Activated CD4-positive, alpha-beta T cell treated with anti-CD3 and anti-CD28 coated beads for 48 hours (primary cell): ENCODE measurements at places on chromosomes 13 and 19.

- DNase-seq = no peak
These were observed 48.3 kb upstream of the ATP11A start for GRCh38 chr13:112641456-112642089.

GRCh38 chr13:48506092-48506701 is 26.7 kb downstream of the RCBTB2 start:
- DNase-seq = no peak

DNA sequence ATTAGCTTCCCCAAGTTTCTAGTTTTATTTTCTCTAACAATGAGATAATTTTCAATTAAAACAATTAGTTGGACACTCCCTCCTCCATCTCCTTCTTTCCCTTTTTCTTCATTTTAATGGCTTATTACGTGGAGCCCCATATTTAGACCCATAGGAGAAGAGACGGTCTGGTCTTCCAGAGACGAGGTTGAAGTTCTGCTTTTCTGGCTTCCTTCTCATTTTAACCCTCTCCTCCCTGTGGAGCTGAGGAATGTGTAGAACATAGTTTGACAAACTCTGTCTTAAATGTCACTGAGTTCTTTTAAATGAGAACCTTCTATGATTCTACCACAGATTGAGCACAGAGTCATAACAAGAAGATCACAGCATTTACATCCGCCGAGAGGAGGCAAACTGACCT is 86.8 kb downstream of the EDNRB start:
- DNase-seq = no peak

DNA sequence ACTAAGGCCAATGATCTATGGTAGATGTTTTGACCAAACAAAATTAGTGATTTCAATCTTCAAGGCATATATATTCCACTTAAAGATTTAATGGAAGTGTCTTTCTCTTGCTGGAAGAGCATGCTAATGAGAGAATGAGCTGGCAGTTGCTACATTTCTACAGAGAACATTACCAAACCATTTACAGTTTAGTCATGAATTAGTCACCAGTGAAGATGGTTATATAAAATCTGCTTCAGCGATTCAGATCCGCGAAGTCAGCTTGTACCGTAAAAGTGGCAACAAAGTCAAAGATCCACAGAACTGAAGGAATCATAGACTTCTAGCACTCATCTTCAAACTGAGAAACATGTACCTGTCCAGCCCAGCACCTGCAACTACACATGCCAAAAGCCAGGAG is 156.3 kb downstream of the SLITRK5 start:
- no peak for DNase-seq

DNA sequence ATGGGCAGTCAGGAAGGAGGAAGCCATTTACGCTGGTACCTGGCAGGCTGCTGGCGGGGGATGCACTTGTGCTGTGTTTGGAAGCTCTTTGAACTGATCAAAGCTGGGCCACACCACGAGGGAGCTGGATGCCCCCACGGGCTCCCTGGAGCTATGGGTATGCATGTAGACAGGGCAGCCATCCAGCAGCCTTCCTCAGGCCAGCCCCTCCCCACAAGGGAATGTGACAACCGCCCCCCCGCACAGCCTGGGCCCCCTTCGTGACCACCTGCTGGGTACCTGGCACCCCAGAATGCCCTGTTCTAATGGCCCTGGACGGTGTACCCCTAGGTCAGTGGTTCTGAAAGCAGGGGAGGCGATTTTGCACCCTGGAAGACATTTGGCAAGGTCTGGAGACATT is 42.5 kb upstream of the C19orf12 start:
- no peak for DNase-seq

DNA sequence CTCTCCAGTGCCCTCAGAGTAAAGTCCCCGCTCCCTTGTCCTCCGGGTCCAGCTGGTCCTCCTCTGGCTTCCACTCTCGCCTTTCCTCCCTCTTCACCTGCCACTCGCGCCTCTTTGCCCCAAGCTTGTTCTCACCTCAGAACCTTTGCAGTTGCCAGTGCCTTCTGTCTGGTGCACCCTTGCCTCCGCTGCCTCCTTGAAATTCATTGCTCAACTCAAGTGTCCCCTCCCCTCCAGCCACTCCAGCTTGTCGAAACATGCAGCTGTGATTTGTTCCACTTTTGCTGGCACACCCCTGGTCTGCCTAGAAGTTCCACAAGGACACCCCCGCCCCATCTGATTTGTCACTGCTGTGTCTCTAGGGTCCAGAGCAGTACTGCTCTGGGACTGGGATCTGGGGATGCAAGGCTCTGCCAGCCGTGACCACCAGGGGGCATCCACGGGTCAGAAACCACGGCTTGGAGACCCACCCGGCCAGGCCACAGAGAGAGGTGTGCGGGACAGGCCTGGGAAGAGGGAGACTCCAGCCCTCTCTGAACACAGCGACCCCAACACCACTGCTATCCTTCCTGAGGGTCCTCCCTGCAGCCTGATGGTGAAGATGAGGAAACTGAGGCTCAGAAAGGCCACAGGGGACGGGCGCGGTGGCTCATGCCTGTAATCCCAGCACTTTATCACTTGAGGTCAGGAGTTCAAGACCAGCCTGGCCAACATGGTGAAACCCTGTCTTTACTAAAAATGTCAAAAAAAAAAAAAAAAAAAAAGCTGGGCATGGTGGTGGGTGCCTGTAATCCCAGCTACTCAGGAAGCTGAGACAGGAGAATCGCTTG is 49.9 kb downstream of the AP1M1 start:
- DNase-seq = peak; percentile 91

DNA sequence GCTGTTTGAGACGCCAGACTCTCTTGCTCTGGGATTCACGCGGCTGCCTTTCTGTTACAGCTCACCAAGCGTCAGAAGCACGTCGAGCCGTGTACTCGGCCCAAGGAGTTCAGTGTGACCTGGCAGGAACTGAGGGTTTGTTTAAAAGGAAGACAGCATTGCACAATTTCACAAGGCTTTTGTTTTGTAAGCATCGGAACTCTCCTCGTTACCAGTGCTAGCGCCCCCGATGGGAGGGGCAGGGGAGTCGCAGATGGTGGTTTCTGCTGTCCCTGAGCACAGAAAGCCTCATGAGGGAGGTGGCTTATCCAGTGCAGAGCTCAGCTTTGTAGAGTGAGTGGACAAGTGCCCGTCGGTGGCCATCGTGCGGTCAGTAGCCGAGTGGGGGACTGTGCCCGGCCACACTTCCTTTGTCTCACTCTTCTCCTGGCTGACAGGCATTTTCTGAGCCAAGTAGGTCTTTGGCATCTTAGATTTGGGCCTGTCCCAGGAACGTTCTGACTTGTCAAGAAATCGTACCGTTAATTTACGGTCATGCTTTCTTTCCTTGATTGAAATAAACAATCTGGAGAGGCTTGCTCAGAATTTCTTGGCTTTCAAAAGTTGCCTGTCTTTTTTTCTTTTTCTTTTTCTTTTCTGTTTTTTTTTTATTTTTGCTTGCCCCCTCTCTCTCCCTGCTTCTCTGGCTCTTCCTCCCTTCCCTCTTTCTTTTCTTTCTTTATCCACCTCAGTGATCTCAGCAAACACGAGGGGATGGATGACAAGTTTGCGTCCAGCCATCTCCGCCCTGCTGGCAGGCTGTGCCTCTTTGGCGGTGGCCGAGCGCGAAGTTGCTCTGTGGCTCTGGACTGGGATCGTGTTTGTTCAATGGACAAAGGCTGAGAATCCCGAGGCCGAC is 7.7 kb downstream of the KDM4B start:
- no peak for DNase-seq

- DNase-seq = no peak
These were observed 181.2 kb downstream of the FGF9 start for GRCh38 chr13:21852043-21852442.

GRCh38 chr13:104296286-104296685 is 1230.1 kb upstream of the SLC10A2 start:
- DNase-seq = no peak

- DNase-seq = peak; percentile 71
These were observed 5.4 kb downstream of the CCDC61 start for GRCh38 chr19:46000491-46001246.

GRCh38 chr19:33296488-33296971 is 5.8 kb downstream of the CEBPA start:
- no peak for DNase-seq

GRCh38 chr13:106850973-106851650 is 283.2 kb upstream of the ARGLU1 start:
- DNase-seq = no peak

GRCh38 chr19:43936188-43936587 is 1.1 kb upstream of the ZNF45 start:
- no peak for DNase-seq

- no peak for DNase-seq
These were observed 22.0 kb upstream of the ASPDH start for GRCh38 chr19:50535672-50536187.

DNA sequence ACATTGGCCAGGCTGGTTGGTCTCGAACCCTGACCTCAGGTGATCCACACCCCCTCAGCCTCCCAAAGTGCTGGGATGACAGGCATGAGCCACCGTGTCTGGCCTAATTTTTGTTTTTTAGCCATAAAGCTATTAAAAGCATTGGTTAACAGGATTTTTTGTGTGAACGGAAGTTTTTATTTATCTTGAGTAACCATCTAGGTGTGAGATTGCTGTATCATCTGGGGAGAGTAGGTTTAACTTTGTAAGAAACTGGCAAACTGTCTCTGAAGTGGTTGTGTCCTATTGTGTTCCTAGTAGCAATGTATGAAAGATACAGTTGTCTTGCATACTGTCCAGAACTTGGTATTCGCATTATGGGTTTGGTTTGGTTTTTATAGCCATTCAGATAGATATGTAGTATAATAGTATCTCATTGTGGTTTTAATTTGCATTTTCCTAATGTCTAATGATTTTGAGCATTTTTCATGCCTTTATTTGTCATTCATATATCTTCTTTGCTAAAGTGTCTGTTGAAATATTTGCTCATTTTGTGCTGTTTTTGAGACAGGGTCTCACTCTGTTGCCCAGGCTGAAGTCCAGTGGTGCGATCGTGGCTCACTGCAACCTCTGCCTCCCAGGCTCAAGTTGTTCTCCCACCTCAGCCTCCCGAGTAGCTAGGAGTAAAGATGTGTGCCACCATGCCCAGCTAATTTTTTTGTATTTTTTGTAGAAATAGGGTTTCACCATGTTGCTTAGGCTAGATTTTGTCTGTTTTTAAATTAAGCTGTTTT is 13.5 kb upstream of the PLEKHF1 start:
- DNase-seq = no peak

DNA sequence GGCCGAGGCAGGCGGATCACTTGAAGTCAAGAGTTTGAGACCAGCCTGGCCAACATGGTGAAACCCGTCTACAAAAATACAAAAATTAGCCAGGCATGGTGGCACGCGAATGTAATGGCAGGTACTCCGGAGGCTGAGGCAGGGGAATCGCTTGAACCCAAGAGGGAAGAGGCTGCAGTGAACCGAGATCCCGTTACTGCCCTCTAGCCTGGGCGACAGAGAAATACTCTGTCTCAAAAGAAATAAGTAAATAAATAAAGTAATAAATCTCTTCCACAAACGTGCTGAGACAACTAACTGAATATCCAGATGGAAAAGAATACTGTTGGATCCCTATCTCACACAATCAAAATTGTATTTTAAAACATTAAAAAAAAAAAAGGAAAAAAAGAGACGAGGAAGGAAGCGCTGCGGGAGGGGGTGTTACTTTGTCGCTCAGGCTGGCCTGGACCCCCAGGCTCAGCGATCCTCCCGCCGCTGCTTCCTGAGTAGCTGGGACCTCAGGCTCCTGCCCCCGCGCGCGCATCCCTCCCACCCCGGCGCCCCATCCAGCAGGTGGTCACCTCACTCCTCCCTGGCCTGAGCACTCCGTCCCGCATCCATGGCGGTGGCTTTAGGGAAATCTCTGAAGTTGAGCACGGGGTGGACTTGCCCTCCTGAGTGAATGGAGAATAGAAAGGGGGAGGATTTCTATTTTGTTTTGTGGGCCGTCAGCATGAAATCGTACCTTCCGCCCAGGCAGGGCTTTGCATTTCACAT is 628 bp upstream of the ZNF813 start:
- peak; percentile 4 for DNase-seq

DNA sequence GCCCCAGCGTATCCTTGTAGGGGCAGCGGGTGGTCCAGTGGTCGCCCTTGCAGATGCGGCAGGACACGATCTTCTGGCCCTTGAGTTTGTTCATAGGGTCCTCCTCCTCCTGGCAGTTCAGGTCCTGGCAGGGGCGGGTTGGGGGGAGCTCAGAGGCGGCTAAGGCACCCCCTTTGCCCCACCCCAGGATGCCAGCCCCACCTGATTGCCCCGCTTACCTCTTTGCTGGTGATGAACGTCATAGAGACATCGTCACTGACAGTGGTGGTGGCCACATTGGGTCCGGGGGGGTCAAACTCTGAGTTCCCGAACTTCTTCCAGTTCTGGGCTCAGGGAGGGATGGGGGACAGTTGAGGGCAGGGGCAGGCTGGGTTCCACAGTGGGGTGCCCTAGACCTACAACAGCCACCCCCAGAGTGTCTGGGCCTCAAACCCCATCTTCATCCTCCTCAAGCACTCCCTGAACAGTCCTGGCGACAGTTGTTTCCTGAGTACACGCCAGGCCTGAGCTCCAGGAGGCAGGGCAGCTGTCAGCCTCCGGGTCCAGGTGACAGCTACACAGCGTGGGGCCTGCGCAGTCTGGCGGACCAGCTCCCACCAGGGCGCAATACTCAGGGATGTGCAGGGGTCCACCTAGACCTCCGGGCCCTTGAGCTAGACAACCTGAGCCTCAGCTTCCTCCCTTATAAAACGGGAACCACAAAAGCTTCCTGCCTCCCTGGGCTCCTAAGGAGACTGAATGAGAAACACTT is 2.7 kb downstream of the EIF3G start:
- DNase-seq = no peak

DNA sequence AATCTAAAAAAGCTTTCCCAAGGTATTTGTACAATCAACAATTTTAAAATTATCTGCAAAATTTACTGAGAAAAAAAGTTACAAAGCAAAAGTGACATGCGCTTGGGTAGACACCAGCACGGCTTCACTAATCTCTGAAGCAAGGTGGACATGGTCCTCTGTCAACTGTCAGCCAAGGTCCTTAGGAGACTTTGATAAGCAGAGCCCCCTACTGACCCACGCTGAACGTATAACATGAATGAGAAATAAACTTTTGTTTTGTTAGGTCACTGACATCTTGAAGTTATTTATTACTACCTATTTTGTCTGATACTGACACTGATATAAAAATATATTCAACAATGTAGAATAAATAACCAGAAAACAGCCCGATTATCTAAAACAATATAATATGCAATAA is 100.7 kb upstream of the OBI1 start:
- no peak for DNase-seq

DNA sequence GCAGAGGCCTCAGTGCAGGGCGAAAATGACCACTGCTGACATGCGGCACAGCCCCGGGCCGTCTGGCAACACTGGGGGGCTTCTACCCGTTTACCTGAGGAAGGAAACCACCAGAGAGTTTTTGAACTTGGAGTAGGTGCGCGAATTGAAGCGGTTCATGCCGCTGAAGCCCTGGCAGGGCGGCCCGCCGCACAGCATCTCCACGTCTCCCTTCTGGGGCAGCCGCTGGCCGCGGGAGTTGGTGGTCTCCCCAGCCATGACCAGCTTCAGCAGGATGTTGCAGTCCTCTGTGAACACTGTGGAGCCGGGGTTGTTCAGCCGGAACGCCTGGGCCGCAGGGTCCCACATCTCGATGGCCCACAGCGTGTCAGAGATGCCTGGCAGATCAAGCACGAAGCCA is 20.3 kb upstream of the EIF3G start:
- DNase-seq = no peak

- DNase-seq = no peak
These were observed 11.3 kb downstream of the LCP1 start for GRCh38 chr13:46170687-46171086.
